ENCODE measurements at places on chromosomes 3 and 15.

DNA sequence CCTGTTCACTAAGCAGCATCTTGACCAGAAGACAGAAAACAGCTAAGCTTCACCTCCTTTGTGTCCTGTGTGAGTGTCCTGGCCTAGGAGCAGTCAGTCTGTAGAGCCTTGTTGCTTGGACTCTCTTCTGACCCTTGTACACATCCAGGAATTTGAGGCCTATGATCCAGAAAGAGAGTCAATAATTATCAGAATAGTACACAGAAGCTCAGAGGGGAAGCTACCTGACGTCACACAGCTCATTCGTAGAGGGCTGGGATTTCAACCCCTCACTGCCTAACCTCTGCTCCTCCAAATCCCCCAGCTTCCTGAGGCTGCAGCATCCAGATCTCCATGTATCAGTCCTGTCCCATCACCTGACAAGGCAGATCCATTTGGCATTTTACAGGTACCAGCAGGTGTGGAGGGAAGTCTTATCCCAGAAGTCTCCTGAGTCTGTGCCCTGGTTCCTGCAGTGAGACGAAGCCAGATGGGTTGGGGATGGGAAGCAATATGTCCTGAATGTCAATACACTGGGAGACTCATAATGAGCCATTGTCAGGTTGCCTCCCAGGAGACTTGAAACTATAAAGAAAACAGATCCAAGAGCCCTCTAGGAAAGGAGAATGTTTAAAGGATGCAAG is 203.1 kb downstream of the MINAR1 start:
- DNase-seq, result no peak

DNA sequence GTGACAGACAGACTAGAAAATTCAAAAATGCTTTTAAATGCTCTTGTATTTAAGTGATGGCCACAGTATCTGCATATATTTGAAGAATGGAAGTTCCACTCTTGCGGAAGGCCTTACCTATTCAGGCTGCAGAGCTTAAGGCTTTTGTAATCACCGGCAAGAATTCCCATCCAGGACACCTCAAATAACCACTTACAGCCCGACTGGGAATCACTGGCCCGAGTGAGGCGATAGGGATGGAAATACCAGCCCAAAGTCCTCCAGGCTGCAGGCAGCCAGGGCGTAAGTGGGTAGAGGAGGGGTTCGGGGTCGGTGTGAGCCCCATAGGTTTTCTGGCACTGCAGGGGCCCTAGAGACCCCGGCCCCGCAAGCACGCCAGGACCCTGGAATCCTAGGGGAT is 9.5 kb downstream of the CMTM7 start:
- no peak for DNase-seq

- DNase-seq, result no peak
Observed at GRCh38 chr3:124057420-124057819, 65.5 kb upstream of the ROPN1 start.

DNA sequence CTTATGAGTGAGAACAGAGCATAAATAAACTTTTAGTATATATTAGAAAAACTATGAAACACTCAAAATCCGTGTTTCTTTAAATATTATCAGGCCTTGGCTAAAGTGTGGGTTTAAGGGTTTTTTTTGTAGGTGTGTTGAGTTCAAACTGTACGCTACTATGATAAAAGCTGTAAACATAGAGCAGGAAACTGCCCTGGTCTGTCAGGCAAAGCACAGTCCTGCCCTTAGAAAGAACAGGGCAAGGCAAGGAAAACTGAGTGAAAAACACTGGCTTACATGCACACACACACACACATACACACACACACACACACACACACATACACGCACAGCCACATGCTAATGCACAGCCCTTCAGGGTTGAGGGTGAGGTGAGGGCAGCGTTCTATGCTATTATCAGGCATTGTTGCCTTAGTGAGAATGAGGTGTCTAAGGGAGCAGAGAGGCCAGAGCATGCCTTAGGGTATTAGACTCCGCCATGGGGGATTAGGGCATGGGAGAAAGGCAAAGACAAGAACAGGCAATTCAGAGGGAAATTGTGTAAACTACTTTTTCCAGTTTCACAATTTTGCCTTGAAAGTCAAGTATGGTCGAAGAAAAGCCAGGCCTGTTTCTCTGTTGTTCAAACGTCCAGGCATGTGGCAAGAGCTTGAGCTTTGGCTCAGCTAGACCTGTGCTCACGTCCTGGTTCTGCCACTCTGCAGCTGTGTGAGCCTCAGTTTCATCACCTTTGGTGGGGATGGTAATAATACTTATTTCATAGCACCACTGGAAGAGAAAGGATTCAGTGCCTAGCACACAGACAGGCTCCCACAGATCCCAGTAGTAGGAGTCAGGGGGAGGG is 36.3 kb upstream of the TPM1 start:
- DNase-seq, result no peak

DNA sequence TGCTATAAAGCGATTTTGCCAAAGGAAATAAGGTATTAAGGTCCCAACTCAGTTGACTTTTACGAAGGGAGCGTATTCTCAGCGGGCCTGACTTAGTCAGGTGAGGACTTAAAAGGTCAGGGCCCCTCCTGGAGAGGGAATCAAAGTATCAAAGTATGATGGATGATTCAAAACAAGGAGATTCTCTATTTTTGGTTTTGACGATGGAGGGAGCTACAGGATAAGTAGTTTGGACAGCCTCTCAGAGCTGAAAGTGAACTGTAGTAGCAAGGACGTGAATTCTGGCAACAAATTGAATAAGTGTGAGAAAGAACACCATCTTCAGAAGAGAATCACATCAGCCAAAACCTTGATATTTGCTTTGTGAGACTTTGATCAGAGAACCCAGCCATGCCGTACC is 1186.5 kb downstream of the SI start:
- DNase-seq, result no peak
